Choroid plexus epithelial cell (primary cell): ENCODE measurements at places on chromosomes 6 and 20.

DNA sequence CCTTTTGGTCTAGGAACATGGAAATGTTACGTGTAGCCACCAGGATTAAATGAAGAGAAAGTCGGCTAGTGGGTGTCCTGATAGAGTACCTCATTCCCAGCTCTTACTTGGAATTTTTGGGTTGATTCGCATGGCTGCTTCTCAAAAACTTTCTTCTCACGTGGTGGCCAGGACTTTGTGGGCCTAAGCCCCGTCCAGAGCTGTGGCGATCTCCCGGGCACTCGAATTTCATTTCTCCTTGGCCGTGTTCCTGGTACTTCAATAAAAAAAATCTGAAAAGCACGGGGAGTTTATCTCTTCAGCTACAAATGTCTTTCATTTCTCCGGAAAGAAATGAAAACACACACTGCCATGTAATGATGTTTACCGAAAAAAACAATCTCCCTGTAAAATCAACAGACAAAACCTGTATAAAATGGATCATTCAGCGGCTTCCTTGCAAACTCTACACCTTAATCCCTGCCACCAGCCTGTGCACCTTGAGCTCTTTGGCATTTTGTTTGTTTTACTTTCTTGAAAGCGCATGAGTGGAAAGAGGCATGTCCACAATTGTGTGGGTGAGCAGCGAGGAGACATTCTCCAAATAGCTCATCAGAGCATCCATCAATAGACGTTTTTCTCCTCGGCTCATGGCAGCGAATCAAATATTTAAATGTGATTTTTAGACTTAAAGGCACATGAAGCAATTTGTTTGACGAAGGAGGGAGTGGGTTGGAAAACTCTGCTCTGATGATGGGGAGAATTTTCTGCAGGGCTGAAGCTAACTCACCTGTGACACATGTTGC lies 173.1 kb downstream of the TFAP2C start:
- DNase-seq, result peak; percentile 42

DNA sequence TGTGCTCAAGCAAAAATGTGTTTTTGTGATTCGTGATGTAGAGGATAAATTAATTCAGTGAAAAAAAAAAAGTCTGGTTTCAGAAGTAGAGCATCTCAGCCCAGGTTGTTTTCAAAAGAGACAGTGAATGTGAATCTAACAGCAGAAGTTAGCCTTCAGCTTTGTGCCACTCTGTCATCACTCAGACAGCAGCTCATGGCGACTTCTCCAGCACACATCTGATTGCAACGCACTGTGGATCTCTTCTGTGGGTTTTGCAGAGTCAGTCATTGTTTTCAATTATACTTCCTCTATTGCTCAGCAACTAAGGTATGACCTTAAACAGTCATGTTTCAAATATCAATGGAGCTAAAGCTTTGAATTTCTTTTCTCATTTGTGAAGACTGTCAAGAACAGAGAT lies 335.5 kb upstream of the POU3F2 start:
- no peak for DNase-seq

- no peak for DNase-seq
These were observed 207.8 kb downstream of the KHDC1L start for GRCh38 chr6:73017476-73017875.

GRCh38 chr6:63418741-63419140 lies 99.0 kb upstream of the LGSN start:
- DNase-seq, result no peak

- DNase-seq, result no peak
These were observed 116.9 kb downstream of the GMPR start for GRCh38 chr6:16355238-16355637.

- no peak for DNase-seq
These were observed 559.4 kb upstream of the AGPAT4 start for GRCh38 chr6:161833099-161833860.

GRCh38 chr6:50846852-50847155 lies 28.1 kb downstream of the TFAP2B start:
- DNase-seq, result no peak

DNA sequence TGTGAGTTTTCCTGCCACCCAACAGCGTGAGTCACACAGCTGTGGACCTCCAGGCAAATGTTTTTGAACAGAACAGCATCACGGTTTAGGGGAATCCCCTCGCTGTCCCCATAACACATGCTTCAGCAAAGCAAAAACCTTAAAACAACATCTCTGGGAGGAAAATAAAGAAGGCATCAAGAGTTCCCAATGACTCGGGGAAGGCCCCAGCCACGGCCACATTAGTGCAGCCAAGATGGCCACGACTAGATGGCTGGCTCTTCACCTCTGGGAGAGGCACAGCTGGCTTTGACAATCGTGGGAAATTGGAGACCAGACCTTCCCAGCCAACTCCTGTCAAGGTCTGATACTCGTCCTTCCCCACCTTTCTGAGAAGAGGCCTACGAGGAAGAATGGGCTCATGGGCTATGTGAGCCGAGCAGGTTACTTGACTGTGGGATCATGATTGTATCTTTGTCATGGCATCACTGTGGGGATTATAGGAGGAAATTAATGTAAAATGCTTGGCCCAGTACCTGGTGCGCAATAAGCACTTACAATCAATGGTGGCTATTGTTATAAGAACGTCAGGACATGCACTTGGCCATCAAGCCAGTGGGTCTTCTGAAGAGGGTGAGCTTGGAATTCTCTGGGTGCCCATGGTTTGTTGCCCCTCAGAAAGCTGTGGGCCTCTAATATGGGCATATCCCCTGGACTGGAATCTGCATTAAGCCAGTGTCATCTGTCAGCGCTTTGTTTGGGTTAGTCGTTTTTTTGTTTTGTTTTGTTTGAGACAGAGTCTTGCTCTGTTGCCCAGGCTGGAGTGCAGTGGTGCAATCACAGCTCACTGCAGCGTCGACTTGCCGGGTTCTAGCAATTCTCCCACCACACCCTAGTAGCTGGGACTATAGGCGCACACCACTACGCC lies 43.6 kb downstream of the FGD2 start:
- peak; percentile 95 for DNase-seq

GRCh38 chr20:54167909-54168872 lies 5.6 kb downstream of the CYP24A1 start:
- DNase-seq, result no peak

DNA sequence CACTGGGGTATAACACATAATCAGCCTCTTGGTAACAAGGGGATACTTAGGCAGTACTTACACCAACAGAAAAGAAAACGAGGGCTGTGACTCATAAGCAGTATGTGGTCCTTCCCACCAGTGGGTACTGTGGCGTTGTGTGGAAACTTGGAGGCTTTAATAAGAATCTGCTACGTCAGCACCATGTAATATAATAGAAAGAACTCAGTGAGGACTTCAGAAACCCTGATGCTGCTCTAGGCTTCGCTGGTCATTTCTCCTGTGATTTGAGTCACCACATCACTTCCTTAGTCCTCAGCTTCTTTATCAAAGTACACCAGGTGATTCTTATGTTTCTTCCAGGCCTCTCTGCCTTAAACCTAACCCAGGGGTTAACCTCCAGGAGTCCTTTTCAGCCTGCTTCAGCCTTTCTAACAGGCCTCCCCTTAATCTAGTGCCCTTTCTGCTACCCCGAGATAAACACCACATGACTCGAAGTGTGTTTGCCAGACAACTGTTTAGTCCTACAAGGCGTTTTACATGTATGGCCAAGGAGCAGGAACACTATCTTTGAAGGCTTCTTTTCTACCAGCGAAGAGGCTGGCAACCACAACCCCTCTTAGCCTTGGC lies 68.5 kb downstream of the FYN start:
- DNase-seq, result peak; percentile 98

DNA sequence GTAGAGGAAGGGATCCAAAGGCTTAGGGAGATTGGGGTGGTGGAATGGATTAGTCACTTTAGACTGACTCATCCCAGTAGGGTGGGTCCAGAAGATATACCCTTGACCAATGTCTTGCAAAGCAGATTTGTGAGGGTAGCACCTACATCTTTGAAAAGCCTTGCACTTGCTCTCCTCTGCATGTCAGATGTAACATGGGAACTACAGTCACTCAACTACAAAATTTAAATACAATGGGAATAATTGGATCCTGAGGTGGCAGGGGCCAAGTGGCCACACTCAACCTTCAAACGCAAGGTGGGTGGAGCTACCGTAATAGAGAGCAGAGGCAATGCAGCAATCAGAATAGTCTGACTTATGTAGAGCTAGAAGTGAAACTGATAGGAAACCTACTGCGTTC lies 71.2 kb downstream of the ME1 start:
- no peak for DNase-seq

- no peak for DNase-seq
These were observed 124.8 kb upstream of the NEDD9 start for GRCh38 chr6:11357285-11357684.

DNA sequence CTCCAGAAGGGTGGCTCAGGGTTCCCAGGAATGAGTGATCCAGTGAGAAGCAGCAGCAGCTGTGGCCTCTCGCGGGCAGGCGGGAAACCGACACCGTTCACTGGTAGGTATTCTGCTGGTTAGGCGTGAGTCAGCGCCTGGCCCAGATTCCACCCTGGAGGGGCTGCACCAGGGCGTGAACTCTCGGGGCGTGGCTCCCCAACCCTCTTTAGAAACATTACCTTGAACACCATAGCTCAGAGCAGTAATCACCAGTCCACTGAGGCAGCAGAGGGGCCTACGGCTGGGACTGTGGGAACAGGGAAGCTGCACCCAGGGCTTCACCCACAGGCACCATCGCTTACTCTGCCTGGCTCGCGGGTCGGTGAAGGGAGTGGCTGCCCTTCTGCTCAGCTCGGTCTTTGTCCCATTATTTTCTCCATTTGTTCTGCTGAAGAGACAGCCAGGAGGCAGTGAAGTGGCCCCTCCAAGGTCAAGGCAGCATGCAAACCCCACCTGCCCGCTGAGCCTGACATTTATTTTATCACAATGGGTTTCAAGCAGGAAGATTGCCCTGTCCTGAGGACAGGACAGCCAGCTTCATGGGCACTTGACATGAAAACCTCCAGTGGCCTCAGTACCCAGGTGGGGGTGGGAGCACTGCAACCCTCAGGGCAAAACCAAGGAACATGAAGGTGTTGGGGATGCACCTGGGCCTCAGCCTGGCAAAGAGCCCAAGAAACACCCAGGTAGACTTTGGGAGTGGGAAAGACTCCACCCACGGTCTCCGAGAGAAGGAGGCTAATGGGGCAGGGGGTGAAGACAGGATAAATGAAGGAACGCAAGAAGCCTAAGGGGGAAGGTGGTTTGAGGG lies 51.0 kb upstream of the CD93 start:
- DNase-seq, result no peak

DNA sequence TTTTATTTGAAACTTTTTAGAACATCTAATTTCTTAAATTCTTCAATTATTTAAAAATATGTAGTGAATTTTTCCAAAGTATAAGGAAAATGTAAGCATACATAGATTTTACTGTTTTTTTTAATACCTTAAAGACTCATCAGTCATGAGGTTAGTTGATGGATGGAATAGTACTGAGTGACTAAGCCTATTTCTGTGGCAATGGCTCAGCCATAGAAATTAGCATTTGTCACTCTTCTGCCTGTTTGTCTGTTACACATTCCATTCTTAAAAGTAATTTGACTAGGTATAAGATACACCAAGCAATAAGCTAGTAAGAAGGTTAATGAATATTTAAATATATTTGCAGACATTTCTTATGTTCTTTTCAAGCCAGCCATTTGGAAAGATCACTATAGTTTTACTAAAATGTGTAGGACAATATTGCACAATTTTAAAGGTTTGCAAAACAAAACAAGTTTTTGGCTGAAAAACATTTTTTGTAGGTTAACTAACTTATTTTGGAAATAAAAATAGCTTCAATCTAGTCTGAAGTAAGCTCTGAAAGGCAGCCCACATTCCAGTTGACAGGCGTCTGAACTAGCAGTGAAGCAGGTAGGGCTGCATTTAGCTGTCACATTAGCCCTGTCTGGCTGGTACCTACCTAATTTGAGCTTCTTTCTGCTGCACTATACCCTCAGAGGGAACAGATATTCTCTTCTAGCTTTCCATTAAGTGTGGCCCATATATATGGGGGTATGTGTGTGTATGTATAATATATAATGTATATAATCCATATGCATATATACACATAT lies 385.7 kb downstream of the GRIK2 start:
- peak; percentile 23 for DNase-seq

- DNase-seq, result peak; percentile 44
These were observed 133.1 kb upstream of the FOXA2 start for GRCh38 chr20:22717466-22717865.

- no peak for DNase-seq
These were observed 7.2 kb downstream of the MYLK4 start for GRCh38 chr6:2743280-2744208.

DNA sequence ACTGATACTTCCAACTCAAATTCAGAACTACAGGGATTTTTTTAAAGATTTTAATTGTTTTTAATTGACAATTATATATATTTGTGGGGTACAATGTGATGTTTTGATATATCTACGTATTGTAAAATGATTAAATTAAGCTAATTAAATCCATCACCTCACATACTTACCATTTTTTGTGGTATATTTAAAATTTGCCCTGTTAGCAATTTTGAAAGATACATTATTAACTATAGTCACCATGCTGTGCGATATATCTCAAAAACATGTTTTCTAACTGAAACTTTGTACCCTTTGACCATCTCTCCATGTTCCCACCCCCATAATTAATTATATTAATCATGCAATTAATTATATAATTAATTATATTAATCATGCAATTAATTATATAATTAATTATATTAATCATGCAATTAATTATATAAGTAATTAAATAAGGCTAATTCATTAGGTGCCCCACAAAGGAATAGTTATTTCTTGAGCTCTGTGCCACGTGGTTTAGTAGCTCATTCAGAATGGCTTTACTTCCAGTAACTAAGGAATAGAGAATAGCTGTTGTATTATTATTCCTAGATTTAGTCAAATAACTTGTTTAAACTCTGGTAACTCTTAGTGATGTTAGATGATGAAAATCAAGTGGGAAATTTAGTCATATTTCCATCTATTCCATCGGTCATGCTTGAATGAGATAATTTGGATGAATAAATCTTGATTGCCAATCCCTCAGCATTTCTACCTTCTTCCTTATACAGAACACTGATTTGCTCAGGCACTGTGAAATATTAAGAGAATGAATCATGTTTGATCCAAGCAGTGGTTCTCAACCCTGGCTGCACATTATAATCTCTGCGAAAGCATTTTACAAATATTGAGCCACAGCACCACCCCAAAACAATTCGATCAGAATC lies 25.1 kb downstream of the LOC128125822 start:
- DNase-seq, result peak; percentile 43

DNA sequence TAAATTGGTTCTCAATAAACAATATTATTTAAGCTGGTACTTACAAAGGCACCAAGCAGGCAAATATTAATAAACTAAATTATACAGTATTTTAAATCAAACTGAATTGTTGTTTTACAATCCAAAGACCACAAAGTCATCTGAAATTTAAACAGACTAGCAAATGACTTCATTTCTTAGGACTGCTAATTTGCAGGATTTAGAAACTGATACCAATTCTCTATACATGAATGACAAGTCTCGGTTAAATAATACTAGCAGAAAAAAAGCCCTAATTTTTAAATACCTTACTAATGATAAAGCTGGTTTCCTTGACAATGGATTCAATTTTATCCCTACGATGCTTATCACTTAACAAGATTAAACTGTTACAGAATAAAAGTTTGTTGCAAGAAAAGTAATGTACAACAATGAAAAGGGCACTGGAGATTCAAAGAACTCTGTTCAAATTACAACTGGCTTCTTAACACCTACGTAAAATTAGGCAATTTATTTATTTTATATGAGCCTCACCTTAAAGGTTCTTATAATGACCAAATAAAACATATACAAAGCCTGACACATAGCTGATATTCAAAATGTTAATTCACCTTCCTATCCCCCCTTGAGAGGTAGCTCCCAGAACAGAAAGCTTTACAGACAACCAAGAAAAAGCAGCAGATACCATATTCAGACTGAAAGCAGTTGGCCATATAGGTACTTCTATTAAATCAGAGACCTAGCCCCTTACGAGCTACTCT lies 33.1 kb downstream of the HBS1L start:
- DNase-seq, result no peak
